ENCODE measurements at places on chromosomes 12 and 14.

DNA sequence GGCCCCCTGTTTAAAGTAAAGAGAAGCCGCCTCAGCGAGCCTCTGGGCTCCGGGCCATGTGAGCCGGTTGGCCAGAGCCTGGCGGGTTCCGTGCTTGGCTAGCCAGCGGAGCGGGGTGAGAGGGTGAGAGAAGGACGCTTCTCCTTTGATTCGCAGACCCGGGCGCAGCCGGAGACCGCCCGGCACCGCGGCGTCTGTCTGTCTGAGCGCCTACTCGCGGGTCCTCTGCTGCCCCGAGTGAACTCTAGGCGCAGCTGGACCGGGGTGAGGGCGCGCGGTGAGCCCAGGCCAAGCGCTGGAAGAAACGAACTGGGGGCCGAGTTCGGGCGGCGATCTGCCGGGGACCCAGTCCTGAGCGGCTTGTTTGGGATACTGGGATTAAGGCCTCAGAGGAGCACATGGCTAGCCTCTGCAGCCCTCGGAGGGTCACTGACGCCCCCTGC, 41.4 kb upstream of the TBX5 start:
- no peak for DNase-seq

GRCh38 chr12:11014234-11014633, 8.2 kb downstream of the TAS2R19 start:
- DNase-seq, result peak; percentile 2

DNA sequence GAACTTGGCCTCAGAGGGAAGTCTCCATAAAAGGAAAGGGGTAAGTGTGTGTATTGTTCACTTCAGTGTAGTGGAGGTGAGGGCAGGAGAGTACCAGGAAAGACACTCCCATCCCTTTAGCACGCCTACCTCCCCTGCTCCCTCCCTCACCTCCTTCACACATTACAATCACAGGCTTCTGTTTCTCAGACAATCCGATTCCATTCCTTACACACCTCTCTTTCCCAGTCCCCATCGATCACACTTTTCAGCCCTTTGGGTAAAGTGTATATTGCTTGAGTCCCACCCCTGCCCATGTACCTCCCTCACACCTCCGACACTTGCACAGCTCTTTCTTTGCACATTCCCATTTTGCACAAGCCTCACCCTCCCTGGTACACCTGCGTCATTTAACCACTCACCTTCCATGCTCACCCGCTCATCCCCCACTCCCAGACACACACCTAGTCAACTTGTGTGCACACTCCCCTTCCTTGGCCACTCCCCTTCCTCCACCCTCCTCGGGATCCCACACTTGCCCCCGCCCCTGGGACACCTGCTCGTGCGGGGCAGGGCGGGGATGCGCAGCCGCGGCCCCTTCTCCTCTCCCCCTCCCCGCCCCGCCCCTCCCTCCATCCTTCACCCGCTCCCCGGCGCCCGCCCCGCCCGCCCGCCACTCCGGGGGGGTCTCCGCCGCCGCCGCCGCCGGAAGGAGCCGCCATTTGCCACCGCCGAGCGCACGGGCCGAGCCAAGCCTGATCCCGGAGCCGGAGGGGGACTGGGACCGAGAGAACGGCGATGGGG, at the start of gene MARCHF9:
Gene MARCHF9 (plus strand): TSS at position 693 of the 783 bp plus-strand sequence. CDS start 426 bp downstream, outside the sequence.
- DNase-seq, result no peak

DNA sequence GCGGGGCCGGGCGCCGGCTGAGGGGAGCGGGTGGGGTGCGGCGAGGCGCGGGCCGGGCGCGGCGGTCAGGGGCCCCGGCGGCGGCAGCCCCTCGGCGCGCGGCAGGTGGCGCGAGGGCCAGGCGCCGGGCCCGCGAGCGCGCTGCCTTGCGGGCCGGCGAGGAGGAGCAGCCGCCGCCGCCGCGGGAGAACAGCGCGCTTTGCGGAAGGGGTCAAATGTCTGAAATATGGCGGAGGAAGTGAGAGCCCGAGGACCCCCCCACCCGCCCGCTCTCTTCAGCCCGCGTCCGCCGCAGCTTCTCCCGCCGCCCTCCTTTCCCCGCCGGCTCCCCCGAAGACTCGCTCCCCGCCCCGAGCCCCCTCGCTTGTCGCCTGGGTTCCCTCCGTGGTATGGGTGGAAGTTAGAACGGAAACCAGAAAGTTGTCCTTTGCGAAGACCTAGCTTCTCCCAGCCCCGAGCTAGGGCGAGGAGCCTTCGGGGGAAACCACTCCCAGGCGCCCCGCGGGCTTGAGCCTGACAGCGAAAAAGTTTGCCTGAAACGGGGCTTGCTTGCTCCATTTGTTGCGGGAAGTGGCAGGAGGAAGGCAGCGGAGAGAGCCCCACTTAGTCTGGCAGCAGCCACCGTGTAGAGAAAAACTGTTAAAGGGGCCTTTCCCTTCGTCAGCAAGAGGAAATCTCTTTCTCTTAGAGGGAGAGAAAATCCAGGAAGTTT, 551 bp downstream of the RAP1B start:
- DNase-seq, result peak; percentile 42

Measured in GM04504 (cell line).